Renal cortex interstitium (tissue), 15 donors: ENCODE measurements at places on chromosomes 1 and 21.

DNA sequence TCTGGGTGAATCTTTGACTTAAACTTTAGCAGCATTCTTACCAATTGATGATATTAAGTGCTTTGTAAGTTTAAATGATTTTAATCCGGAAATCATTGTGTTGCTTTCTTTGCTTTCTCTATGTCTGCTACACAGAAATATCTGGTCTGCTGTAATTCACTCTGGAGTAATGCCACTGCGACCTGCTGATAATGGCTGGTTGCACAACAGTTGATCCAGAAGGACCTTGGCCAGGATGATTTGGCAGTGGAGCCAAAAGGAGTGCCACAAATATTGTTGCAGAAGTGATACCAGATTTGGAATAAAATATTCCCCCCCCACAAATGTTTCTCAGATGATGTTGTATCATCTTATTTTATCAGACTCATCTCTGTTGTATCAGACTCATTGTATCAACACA lies 2063.9 kb downstream of the MRPL39 start:
- no peak for DNase-seq

DNA sequence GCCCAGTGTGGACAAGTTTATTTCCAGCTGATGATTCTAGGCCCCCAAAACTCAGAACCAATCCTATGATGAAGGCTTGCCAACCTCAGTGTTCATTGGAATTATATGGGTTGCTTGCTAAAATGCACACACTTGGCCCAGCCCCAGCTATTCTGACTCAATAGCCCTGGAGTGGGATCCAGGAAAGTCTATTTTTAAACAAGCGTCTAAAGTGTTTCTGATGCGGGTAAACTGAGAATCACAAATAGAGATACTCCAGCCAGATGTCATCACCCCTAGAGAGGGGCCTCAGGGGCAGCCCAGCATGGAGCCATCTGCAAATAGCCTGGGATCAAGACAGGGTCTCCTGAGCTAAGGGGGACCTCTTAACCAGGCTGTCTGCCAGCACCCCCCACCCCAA lies 46.0 kb downstream of the PKP1 start:
- DNase-seq = no peak

- DNase-seq = no peak
These were observed 30.1 kb downstream of the RHEX start for GRCh38 chr1:206082831-206083695.

GRCh38 chr1:230056098-230056497 lies 10.9 kb upstream of the GALNT2 start:
- DNase-seq = no peak

DNA sequence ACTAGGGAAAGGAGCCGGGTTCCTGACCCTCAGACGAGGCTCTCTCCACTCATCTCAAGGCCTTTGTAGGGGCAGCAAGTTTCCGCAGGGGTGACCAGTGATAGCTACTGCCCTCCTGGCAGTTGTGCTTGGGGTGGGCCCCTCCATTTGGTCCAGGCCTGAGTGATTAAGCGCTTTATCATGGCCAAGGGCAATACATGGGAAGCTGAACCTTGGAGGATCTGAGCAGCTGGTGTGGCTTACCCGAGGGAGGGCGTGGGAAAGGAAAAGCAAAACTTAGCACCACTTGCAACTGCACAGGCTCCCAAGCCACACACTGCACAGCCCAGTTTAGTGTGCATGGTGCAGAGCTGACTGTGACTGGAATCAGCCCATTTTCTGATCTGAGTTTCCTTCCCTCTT lies 47.8 kb downstream of the GADD45A start:
- no peak for DNase-seq

GRCh38 chr1:43617011-43617410 lies 32.9 kb upstream of the KDM4A start:
- DNase-seq = no peak

DNA sequence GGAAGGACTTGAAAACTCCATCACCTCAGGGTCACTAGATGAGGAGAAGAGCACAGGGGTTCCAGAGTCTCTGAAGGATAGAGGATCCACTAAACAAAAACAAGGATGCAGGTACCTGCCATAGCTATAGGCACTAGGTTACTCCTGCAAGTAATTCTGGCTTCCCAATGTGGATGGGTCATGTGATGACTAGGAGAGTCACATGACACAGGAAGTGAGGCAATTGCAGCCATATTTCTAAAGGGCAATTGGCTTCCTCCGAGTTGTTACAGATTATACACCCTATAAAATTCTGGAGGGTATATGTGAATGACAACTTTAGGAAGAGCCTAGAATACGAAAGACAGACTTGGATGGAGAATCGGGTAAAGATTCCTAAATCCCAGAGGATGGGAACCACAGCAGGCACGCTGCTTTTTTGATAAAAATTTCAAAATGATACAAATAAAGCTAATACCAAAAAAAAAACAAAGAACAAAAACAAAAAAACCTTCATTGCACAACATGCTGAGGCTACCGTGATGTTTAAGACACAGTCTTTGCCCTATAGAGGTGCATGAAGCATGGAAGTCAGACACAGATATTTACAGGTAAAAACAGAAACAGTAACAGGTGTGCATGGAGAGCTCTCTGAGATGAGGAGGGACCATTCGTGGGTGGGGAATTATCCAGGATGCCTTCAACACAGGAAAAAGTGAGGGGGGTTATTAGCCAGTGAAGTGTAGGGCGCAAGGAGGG lies 10.5 kb downstream of the MTX1 start:
- no peak for DNase-seq

- DNase-seq = no peak
These were observed 239.3 kb upstream of the KCNK2 start for GRCh38 chr1:214843281-214843680.

- no peak for DNase-seq
These were observed 38.3 kb upstream of the NRDC start for GRCh38 chr1:51916587-51917405.

DNA sequence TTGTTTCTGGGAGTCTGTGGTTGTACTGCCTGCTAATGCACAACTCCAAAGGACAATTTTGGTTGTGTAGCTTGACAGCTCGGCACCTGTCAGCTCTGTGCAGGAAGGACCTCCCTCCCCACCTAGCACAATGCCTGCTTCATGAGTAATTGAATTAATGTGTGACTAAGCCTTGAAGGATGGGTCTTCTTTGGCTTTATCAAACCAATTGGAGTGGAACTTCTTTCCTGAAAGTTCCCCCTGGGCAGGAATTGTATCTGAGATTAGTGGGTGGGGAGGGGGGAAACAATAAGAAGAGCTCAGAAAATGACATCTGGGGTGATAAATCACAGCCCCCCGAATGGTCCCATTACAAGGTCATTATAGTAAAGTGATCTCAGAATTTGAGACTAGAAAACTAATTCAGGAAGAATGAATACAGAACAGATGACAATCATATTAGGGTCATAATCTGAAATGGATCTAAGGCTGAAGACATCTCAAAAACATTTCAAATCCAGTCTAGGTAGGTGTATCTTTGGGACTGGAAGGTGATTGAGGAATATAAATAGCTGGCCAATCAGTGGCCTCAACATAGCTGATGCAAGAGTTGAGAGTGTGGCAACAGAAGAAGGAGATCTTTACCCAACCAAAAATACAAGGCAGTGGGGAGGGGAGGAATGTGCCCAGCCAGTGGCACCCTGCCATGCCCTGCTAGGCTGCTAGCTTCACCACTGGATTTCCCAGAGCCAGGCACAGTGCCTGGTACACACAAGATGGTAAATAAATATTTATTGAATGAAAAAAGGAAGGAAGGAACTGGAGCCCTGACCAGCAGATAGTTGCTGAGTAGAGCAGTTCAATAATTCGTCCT lies 10.1 kb upstream of the SESN2 start:
- DNase-seq = no peak

- no peak for DNase-seq
These were observed 98.1 kb downstream of the ADSS2 start for GRCh38 chr1:244353551-244354091.

- no peak for DNase-seq
These were observed 19.0 kb upstream of the IRF2BP2 start for GRCh38 chr1:234629026-234629425.

DNA sequence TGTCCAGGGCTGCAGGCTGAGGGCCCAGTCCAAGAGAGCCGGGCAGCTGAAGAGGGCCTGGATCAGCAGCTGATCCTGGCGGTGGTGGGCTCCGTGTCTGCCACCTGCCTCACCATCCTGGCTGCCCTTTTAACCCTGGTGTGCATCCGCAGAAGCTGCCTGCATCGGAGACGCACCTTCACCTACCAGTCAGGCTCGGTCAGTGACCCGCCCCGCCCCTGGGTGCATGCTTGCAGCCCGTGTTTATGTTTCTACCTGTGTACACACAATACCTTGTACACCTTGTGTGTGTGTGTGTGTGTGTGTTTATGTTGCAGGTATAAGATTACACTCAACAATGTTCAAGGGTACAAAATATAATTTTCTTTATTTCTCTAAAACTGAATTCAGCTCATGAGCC lies 13.0 kb downstream of the TIE1 start:
- DNase-seq = no peak

DNA sequence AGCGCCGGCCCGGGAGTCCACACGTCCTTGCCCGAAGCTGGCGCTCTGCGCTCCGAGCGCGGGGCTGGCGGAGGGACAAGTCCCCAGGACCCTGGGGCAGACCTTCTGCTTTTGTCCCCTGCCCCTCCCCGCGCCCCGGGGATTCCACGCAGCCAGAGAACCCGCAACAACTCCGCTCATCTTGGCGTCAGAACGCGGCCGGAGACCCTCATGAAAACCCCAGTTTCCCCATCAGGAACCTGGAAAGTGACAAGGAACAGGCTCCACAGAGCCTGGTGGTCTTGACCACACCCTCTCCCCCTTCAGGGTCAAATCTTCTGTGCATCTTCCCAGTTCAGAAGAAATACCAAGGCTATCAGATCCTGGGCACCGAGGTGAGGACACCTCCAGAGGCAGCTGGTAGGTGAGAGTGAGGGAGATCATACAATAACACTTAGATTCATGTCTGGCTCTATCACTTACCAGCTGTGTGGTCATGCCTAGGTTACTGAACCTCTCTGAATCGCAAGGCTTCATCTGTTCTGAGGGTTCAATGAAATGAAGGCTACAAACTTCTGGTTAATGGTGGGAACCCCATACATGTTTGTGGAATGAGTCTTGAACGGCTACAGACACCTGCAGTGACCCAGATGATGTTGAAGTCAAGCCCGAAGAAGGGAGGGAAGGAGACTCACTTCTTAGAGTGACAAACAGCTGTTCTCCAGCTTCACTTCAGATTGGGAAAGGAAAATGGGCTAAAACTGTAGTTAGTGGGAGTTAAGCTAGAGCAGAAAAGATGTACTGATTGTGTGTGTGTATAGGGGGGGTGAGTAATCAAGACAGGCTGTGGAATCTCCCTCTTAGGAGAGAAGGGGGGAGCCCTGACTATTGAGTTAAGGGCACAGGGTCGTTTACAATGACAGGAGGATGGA lies 555 bp upstream of the RSPO1 start:
- no peak for DNase-seq

GRCh38 chr1:19597496-19598309 lies 46.4 kb upstream of the NBL1 start:
- no peak for DNase-seq

DNA sequence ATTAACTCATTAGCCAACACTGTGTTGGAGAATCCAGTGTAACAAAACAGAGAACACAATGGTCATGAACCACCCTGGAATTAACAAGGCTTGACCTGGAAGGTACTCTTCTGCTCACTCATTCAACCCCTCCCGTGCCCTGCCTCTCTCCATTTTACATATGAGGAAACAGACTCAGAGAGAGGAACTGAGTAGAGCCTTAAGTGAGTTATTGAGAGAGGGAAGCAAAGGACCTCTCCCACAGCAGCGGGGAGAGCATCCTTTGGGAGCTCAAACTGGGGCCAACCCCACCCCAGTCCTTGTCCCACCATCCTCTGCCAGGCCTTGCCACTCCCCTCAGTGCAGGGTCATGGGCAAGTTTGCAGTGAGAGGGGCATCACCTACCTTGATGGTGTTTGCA lies 1.4 kb downstream of the S100A12 start:
- no peak for DNase-seq

DNA sequence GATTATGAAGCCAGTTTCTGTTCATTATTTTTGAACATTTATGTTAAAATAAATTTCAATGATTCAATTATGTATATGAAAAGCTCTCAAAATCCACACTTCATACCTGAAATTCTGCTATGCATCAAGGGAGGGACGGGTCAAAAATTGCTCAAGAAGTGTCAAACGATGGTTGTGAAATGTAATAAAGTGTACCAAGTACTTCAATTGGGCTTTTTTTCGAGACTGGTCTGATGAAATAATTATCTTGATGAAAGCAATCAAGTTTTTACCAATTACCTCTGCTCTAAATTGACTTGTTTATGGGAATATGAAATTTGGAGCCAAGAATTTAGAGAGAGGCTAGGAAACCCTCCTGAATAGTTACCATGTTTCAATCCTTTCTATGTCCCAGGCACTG lies 7.9 kb downstream of the OSCP1 start:
- no peak for DNase-seq

- DNase-seq = no peak
These were observed 2.2 kb downstream of the DHCR24 start for GRCh38 chr1:54884768-54885167.

- DNase-seq = peak; percentile 3
These were observed 323.6 kb downstream of the MRPL39 start for GRCh38 chr21:25283720-25284119.

GRCh38 chr1:63677497-63677896 lies 84.3 kb downstream of the PGM1 start:
- no peak for DNase-seq

GRCh38 chr1:111639602-111640198 lies 20.1 kb downstream of the RAP1A start:
- DNase-seq = no peak

- no peak for DNase-seq
These were observed 51.3 kb downstream of the SSBP3 start for GRCh38 chr1:54354899-54355298.

- DNase-seq = no peak
These were observed 28.5 kb upstream of the DR1 start for GRCh38 chr1:93317207-93317606.
